ENCODE measurements at places on chromosomes 2 and 18. TPM values are rescaled to one million over a fixed set of nuclear protein-coding genes. Genes with fewer than 3 reads are reported as not detected.
A peak's percentile ranks its signal among the peaks of the same experiment; 100 is the strongest.

Gene INHBB
- total RNA-seq, result 0.87 TPM

DNA sequence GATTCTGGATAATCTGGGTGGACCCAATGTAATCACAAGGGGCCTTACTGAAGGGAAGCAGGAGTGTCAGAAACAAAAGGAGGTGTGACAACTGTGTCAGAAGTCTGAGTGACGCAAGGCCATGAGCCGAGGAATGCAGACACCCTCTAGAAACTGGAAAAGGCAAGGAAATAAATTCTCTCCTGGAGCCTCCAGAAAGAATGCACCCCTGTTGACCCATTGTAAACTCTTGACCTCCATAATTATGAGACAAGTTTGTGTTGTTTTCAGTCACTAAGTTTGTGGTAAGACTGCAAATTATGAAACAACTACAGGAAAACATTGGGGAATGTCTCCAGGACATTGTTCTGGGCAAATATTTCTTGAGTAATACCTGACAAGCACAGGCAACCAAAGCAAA is 47.3 kb upstream of the B3GNT7 start:
- peak; percentile 15 for DNase-seq

- no peak for DNase-seq
These were observed 32.1 kb downstream of the TNFRSF11A start for GRCh38 chr18:62357079-62357719.

DNA sequence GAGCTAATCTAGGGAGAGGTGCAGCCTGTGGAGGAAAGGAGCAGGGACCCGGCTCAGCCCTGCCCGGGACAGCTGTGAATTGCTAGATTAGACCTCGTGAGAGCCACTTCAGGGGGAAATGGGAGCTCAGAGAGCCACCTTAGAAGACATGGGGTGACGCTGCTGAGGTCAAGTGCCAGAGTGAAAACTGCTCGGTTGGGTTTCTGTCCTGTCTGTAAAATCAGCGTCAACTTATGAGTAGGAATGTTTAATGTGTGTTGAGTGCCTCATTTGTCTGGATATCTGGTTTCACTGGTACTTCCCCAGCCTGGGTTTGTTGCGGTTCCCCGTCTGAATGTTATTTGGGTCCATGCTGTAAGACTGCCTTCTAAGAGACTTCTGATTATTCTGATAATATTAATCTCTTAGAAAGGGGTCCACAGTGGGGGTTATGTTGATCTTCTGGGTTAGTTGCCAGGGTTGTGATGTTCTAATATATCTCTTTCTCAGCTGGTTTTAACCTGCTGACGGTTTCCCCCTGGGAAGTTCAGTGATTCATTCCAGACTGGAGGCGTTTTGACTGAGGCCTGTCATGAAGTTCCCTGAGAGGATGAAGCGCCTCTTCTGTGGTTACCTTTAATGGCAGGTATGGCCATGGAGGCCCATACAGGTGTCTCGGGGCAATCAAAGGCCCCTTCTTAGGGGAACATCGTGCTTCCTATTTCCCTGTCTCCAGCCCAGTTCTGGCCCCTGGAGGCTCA is 175.9 kb downstream of the SH3RF3 start:
- DNase-seq, result no peak

- DNase-seq, result no peak
These were observed 195.2 kb downstream of the SH3BP4 start for GRCh38 chr2:235146871-235147565.
